ENCODE measurements at places on chromosomes 2 and 18.

DNA sequence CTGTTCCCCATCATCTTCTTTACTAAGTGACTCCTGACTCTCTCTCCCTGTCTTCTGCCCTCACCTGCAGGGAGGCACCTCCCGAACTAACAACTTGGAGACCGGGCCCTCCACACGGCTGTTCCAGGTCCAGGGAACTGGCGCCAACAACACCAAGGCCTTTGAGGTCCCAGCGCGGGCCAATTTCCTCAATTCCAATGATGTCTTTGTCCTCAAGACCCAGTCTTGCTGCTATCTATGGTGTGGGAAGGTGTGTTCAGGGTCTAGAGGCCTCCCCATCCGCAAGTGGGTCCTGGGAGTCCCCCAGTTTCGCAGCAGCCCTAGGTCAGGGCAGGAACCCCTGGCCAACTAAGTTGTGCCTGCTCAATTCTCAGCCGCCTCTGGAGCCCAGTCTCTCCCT lies 15.5 kb downstream of the VIL1 start:
- DNase-seq, result no peak

GRCh38 chr2:26540961-26541360 lies 63.0 kb upstream of the OTOF start:
- no peak for DNase-seq

GRCh38 chr2:199602896-199603717 lies 145.4 kb upstream of the SATB2 start:
- peak; percentile 85 for DNase-seq

- peak; percentile 27 for DNase-seq
These were observed 142.4 kb downstream of the MREG start for GRCh38 chr2:215870986-215871385.

DNA sequence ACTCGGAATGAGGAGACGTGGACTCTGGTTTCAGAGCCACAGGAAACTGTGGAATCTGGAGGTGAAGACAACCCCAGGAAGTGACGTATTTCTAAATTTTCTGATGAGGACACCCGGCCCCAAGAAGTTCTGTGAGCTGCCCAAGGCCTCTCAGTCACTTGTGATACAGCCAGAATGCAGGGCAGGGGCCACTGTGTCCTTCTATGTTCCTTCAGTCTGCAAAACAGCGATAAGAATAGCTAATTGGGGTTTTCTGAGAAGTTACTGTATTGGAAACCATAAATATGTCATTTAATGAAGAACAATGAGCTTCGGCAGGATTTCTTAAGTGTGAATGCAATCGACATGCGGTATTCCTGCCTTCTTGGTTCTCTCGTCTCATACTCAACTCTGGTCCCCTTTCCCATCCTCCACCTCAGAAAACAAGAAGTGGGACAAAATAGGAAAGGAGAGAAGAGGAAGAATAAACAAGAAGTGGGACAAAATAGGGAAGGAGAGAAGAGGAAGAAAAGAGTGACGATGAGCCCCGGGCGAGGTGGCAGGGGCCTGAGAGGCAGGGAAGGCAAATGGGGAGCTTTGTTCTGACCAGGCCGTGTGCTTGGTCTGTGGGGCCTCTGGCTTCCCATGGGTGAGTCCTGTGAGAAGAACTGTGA lies 282.0 kb upstream of the REV1 start:
- no peak for DNase-seq

GRCh38 chr2:180614776-180615175 lies 365.6 kb upstream of the UBE2E3 start:
- DNase-seq, result no peak

DNA sequence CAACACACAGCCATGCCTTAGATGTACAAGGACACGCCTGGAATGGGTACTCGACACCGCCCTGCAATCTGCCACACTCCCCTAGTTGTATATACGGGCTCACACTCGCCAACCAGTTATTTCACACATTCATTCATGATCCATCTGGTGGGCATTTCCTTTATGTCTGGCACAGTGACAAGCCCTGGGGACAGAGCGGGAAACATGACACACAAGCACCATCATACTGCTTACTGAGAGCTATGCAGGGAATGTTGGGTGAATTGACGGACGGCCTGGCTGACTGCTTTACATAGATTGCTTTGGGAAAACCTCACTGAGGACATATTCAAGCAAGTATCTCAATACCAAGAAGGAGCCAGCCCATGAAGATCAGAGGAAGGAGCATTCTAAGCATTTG lies 448.0 kb upstream of the SPRED2 start:
- DNase-seq, result no peak

- DNase-seq, result no peak
These were observed 21.3 kb upstream of the ALLC start for GRCh38 chr2:3636586-3637310.

- DNase-seq, result no peak
These were observed 3.6 kb upstream of the LRATD1 start for GRCh38 chr2:14628901-14629300.

DNA sequence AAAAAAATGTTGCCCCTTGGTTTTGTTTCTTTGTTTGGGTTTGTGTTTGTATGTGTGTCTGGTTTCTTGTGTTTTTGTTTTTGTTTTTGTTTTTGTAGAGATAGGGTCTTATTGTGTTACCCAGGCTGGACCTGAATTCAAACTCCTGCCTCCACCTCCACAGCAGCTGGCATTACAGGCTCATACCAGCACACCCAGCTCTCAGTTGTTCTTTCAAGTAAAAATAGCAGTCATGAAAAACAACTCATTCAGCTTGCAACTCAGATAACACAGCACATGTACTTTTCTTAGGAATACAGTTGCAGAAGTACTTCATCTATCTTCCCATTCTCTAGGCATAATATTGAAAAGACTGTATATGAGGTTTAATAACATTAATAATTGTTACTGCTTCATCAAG lies 37.0 kb downstream of the ZC3H8 start:
- no peak for DNase-seq

- DNase-seq, result peak; percentile 59
These were observed 57.5 kb upstream of the AGPS start for GRCh38 chr2:177334940-177335543.

DNA sequence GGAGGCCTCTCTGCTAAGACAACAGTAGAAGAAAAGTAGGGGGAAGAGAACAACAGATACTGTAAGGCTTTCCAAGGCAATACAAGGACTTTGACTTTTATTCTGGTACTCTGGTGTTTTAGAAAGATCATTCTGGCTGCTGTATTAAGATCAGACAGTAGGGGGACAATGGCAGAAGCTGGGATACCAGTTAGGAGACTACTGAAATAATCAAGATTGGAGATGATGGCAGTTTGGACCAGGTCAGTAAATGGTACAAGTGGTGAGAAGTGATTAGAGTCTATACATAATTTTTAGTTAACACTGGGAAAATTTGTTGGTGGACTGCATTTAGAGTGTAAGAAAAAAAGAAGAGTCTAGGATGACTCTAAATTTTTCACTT lies 139.7 kb downstream of the ROCK1 start:
- peak; percentile 20 for DNase-seq

DNA sequence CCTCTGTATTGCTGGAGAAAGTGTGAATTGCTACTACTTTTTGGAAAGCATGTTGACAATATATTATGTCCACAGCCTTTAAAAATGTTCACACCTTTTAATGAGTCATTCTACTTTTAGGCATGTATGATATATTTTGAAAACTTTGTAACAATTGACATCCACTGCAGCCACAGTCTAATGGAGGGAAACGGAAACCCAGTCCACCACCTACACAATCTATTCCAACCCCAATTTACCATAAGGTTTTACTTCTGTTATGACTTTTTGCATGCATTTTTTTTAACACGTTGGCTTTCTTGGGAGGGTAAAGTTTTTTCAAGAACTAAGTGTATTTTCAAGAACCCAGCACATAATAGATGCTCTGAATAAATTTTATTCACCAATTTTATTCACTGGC lies 38.5 kb upstream of the ATP8B1 start:
- DNase-seq, result no peak

All from SK-N-DZ (cell line).